HEK293T (cell line): ENCODE measurements at places on chromosomes 7 and 10.

GRCh38 chr7:23072922-23073321 lies 32.7 kb upstream of the KLHL7 start:
- peak; percentile 15 for DNase-seq

DNA sequence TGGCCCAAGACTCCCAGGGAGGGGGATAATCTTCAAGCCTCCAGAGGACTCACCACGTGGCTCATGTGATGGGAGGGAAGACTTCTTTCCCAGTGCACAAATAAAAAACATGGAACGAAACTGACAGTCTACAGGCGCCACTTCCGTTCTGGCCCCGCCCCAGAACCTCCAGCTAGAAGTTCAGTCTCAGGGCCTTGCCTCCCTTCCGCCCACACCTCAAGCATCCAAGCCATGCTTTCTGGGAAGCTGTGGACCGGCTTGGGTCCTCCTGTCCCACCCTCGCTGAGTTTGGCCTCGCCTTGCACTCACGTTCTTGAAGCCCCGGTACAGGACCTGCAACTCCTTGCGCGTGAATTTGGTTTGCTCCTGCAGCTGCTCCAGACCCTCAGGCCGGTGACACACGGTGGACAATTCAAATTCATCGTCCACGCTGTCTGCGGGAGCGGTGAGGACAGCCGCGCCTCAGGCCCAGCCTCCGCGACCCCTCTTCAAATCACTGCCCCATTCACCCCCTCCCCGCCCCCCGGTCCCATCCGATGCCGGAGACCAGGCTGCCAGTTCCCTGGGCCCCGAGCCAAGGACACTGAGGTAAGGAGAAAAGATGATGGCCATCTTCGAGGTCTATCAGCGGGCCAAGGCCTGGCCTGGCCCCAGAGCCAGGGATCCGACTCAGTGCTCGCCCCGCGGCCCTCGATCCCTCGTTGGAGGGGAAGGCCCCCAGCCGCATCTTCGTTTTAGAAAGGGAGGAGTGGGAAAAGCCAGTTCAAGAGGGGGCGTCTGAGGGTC lies 10.7 kb upstream of the OGA start:
- no peak for DNase-seq

- no peak for DNase-seq
Observed at GRCh38 chr7:50655490-50655889, 90.3 kb upstream of the DDC start.

- DNase-seq: no peak
Observed at GRCh38 chr10:119273413-119273812, 66.0 kb downstream of the GRK5 start.

DNA sequence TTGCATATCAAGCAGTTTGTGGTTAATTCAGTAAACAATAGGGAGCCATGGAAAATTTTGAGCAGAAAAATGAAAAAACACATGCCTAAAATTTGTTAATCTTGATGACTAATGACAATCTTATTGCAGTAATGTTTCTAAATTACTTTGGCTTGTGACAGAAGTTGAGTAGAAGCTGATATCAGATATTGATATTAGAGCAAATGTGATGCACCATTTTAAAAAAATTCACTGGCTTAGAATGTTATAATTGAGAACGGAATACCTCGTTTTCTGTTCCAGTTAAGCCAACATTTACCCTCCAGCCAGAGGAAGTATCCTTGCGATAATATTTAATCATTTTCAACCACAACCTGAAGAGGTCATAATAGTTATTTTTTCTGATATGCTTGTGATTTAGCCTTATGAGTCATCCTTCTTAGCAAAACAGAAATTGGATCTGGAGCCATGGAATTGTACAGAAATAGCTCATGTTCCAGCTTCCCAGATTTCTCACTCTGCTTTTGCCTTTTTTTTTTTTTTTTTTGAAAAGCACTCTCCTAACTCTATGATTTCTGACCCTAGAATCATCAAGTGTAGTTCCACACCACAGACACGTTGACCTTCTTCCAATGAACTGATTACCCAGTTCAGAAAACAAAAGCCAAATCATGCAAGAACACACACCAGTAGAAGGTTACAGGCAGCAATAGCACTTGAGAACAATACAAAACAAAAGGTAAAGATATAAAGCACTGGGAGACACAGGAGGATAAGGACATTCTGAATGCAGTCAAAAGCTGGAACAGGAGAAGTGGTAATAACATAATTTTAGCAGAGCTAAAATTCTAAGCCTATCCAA lies 96.8 kb upstream of the PHYHIPL start:
- no peak for DNase-seq

GRCh38 chr10:96706331-96706853 lies 13.9 kb downstream of the PIK3AP1 start:
- no peak for DNase-seq

DNA sequence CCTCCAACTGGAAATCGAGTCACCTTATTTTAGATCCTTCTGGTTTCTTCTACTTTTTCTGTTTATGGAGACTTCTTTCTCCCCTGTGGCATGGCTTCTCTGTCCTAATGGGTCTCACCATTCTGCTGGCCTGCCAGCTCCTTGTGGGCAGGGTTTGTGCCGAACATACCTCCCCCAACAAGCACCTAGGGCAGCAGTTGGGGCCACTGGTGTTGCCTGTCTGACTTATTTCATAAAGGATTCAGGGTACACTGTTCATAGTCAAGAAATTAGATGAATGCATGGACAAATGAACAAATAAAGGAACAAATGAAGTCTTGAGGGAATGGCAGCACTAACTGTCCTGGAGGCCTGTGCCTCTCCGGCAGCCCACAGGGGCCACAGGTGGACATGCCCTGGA lies 55.6 kb upstream of the DOCK1 start:
- DNase-seq: no peak

GRCh38 chr10:26437637-26438461 lies at the start of gene APBB1IP:
APBB1IP (plus strand) TSS chr10:26438341; CDS start chr10:26492327, 53,986 bp downstream.
- DNase-seq: no peak

DNA sequence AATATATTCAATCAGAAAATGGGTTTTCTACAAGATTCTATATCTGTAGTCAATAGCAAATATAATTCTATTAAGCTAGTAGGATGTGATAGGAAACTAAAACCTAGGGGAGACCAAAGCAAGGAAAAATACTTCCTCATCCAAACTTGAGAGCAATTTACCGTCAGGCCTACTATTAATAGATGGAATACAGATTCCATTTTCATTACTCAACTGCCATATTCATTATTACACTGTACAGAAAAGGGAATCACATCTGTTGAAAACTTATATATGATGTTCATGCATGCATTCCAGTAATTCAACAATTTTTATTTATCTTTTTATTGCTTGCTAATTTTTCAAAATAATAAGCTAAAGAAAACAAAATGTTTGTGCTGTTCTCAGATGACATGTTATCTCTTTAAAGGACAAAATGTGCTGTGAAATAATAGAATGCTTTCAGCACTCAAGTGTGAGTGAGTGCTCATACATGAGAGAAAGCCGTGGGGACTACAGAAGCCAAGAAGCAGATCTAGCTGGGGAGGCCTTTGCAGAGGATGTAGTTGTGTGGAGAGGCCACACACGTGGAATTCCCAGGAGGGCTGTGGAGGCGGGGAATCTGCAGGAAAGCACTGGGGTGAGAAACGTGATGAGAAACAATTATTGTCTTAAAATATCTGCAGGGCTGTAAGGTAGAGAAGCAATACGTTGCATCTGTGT lies 110.0 kb downstream of the EGFR start:
- DNase-seq: peak; percentile 15

DNA sequence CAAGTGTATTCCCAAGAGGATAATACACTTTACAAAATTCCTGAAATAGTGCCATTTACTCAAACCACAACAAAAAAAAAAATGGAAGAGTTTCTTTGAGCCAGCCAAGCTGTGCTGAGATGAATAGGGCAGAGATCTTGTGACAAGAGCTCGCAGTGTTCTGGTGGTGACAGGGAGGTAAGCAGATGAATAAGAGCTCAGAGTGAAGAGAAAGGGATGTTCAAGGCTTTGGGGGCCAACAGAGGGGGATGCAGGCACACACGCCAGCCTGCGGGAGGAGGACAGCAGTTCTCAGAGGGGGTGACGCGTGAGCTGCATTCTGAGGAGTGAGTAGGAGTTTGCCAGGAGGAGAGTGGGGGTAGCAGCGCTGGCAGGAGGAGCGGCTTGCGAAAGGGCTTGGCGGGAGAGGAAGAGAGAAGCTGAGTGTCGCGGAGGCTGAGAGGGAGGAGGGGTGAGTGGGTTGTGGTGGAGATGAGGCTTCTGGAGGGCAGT lies 194.4 kb upstream of the IMMP2L start:
- DNase-seq: no peak

- DNase-seq: no peak
Observed at GRCh38 chr10:29949411-29950011, 109.9 kb downstream of the JCAD start.

DNA sequence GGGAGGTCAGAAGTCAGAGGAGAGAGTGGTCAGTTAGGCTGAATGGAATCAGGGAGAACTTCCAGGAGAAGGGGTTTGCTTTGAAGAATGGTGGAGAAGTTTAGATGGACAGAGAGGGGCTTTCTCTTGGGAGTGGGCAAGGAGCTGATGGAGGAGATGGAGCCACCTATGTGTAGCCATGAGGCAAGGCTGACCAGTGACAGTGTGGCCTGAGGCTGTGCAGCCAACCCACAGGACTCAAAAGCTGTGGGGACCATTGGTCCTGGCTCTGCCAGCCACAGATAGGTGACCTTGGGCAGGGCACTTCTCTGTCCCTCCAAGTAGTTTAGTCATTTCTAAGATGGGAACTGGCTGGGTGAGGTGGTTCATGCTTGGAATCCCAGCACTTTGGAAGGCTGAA lies 18.7 kb downstream of the NEURL1 start:
- no peak for DNase-seq

- DNase-seq: no peak
Observed at GRCh38 chr7:19815546-19815945, 42.1 kb upstream of the TMEM196 start.

DNA sequence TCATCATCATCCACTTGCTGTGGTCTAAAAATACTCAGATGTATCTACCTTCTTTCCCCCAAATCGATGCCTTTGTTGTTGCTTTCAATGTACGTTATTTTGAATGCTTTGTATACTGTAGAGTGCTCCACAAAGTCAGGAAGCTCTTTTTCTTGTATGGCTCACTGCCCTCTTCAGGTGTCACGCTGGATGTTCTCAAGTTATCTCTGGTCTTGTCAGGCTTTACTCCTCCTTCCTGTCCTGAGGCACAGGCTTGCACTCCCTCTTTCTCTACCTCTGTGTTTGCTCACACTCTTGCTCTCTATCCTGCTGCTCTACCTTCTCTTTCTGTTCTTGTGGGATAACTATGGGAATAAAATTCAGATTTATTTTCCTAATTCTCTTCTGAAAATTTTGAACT lies 381.3 kb downstream of the NRG3 start:
- DNase-seq: no peak

- no peak for DNase-seq
Observed at GRCh38 chr10:10542477-10542876, 475.2 kb upstream of the CELF2 start.

GRCh38 chr7:44195889-44196288 lies 4.9 kb upstream of the YKT6 start:
- DNase-seq: no peak

DNA sequence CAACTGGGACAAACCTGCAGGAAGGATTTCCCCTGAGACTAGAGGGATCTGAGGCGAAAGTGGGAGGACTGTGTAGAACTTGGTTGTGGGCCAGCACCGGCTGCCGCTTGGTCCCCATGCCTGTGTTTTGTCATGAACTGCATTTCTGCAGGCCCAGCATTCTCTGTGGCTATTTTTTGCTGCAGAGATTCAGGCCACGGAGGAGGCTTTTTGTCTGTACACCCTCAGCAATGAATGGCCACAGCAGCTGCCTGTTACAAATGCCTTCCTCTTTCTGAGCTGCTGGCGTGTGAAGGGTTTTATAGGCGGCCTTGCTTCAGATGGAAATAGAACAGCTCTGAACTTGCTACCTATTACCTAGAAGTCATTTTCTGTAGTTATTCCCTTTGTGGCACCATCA lies 164.4 kb downstream of the SH2D4B start:
- no peak for DNase-seq

DNA sequence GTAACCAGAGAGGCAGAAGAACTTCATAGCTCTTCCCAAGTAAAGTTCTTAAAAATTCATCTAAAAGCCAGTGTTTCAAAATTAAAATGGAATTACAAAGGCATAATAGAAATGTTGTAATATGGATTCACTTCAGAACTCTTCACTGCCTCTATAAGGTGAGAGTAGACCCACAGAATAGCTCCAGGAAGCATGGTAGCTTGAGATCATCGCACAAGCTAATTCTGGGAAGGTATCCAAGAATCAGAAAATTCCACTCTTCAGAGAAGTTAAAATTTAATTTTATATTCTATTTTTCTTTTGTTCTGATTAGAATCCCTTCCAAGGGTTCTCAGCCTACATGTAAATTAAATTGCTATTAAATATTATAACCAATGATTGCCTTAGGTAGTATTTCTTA lies 1.5 kb upstream of the DHX32 start:
- DNase-seq: no peak

DNA sequence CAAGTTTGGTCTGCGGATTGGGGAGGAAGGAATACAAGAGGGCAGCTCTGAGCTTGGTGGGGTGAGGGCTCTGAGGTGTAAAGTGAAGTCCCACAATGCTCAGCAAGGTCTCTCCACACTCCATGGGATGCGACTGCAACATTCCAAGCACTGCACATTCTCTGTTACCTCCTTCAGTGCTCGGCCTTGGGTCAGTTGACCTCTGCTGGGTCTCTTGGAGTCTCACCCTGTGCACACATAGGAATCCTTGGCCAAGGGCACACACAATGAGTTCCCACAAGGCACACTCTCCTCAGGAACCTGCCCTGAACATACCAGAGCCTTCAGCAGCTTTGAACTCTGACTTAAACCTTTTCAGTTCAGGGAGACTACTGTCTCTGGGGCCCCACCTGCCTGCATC lies 2.4 kb upstream of the WDFY4 start:
- no peak for DNase-seq

DNA sequence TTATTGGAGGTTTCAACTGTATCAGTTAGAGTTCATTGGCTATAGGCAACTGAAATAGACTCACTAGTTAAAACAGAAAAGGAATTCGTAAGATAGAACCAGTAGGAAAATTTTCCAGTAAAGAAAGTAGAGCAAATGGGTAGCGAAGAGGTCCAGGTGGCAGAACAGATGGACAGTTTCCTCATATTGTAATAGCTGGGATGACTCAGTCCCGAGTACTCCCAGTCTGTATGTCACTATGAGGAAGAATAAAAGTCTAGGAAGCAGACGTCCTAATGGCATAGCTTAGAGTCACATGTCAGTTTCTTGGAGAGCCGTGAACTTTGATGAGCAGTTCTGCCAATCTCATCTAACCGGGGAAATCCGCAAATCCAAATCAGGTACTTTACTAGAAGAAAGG lies 95.3 kb downstream of the RNF32 start:
- no peak for DNase-seq

GRCh38 chr7:137343281-137343841 lies at the start of gene PTN:
PTN (minus strand) TSS chr7:137343733; CDS start chr7:137254973, 88,760 bp downstream.
- peak; percentile 22 for DNase-seq

DNA sequence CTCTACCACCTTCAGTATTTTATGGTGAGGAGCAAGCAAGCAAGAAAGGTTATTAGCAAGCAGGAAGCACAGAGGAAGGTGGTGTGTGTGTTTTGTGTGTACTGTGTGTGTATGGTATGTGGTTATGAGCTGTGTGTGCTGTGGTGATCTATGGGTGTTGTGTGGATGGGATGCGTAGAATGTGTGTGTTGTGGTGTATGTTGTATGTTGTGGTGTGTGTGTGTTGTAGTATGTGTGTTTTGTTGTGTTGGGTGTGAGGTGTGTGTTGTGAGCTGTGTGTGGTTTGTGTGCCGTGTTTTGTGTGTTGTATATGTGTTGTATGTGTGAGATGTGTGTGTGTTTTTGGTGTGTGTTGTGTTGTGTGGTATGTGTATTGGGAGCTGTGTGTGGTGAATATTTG lies 16.8 kb upstream of the IGFBP3 start:
- no peak for DNase-seq
